ENCODE measurements at places on chromosomes 3 and 15. TPM values are rescaled to one million over a fixed set of nuclear protein-coding genes. Genes with fewer than 3 reads are reported as not detected.

The RAB27A gene
- total RNA-seq, result 225 TPM

The GOLGA8J gene
- not detected for total RNA-seq

The NRROS gene
- total RNA-seq, result 21.9 TPM

The ROBO1 gene
- 2.1 TPM for total RNA-seq

The HIGD2B gene
- 0.32 TPM for total RNA-seq

The GCNT3 gene
- total RNA-seq, result not detected

The SAMD7 gene
- not detected for total RNA-seq

The RSL24D1 gene
- 190 TPM for total RNA-seq

The PCOLCE2 gene
- 0.52 TPM for total RNA-seq

The PDE8A gene
- 17.5 TPM for total RNA-seq

The GNAI2 gene
- total RNA-seq, result 239 TPM

The GMPS gene
- total RNA-seq, result 128 TPM

The USP13 gene
- 12.9 TPM for total RNA-seq
